ENCODE measurements at places on chromosomes 11 and 22.

- no peak for DNase-seq
Measured at GRCh38 chr11:119459293-119459976, 36.5 kb upstream of the THY1 start.

- DNase-seq, result no peak
Measured at GRCh38 chr11:25970726-25971508, 361.0 kb upstream of the ANO3 start.

DNA sequence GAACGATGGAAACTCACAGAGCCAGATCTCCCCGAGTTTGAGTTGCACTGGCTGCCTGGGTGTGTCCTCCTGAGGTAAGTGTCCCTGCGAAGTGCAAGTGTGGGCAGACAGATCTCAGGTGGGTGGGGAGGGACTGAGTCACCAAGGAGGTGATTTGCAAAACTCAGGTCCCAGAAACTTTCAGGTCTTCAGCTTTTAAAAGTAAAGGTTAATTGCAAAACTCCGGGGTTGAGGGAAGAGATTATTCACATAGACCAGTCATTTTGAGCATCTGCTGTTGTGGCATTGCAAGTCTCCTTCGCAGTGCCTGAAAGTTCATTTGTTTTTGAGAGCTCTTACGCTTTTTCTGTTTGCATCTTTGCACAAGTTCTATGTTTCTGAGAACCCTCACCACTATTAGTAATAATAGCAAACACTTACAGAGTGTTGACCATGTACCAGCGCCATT lies 7.1 kb downstream of the CD44 start:
- no peak for DNase-seq

DNA sequence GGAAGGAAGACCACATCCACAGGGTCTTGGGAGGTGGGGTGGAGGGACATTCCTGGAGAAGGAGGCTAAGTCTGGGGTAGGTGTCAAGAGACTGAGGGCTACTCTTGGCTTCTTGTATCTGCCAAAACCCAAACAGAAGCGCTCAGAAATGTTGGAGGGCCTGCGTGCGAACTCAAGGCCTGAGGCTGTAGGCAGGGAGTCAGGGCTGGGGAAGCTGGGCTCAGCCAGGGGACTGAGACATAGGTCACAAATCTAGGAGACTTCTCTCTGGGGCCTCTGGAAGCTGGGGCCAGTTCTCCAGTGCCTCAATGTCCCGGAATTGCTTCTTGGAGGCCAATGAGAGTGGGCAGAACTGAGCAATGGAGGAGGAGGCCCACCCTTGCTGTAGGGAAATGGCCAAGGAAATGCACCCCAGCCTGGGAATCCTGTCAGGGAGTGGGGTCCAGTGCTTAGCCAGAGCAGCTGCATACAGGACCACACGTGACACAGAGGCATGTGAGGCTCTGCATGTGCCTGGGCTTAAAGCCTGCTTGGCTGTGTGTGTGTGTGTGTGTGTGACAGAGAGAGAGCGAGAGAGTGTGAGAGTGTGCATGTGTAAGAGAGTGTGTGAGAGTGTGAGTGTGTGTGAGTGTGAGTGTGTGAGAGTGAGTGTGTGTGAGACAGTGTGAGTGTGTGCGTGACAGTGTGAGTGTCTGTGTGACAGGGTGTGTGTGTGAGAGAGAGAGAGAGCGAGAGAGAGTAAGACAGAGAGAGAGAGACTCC lies 141.3 kb downstream of the ST3GAL4 start:
- DNase-seq, result no peak

DNA sequence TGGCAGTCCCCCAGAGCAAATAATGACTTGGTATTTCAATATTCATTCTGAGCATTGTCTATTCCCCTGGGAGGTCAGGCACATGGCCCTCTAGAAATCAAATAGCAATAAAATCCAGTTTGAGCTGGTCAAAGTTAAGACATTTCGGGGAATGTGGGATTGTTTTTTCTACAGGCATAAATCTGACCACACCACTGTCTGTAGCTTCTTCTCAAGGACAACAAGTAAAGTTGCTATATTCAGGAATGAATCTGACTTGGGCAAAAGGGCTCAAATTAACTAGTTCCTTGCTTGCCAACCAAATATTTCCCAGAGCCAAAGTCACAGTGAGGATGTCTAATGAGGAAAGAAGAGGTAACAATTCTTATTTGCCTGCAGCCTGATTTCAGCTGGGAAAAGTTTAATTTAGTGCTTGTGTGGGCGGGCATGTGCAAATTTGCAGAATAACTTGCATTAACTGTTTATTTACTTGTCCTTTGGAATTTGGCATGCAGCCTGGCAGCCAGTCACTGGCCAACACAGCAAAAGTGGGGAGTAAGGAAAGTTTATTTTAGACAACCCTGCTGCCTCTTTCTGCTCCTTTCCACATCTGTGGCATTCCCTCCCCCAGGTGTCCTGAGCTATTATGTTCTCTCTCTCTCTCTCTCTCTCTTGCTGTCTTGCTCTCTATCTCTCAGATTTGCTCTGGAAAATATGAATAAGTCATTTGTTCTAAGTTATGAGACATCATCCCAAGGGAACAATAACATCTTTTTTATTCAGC lies 51.2 kb upstream of the ARHGAP20 start:
- no peak for DNase-seq

DNA sequence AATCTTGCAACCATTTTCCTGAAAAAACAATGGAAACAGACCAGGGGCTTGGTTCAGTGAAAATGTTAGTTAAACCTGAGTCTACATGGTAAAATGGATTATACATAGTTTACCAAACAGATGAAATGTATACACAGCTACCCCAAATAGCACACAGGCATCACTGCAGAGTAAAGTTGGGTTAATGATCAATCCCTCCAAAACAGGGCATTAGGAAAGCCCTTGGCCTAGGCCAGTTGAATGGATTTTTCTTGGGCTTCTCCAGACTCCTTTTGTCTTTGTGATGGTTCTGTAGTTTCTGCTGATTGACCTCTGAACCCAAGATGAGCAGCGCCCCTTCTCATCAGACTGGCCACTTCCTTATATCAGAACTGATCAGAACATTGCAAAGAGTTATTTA lies 173.5 kb downstream of the RRAS2 start:
- DNase-seq, result no peak

DNA sequence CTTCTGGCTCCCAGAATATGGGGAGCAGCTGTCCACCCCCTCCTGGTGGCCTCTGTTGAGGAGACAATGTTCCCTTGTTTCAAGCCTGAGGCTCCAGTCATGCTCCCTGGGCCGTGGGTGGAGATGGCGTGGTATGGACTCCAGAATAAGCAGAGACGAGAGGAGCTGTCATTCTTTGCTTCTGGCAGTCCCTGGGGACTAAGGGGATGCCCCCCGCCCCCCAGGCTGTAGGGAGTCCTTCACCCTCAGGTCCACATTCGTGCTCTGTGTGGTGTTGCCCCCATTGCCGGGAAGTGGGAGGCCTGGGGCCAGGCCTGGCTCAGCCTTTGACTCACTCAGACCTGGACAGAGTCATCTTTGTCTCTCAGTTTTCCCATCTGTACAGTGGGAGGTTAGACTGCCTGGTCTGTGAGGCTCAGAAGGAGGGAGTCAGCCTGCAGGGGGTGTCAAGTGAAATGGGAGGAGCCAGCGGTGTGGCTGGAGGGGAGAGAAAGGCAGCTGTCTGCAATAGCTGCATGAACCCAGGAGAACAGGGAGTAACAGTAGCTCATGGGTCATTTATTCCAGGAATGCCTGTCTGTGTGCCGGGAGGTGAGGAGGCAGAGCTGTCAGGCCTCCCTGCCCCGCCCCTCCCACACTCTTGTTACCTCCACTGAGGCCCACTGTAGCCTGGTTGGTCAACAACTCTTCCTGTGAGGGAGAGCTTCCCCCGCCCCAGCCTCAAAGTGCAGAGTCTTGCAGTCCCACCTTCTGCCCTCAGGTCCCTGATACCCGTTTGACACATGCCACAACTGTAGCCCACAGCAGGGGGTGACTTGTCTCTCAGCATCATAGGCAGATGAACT lies 6.3 kb downstream of the ARHGEF17 start:
- no peak for DNase-seq

GRCh38 chr11:100872951-100873740 lies 186.1 kb downstream of the ARHGAP42 start:
- DNase-seq, result no peak

- DNase-seq, result no peak
Measured at GRCh38 chr11:16890442-16890841, 123.8 kb downstream of the PLEKHA7 start.

- no peak for DNase-seq
Measured at GRCh38 chr11:10824888-10825287, 16.2 kb upstream of the EIF4G2 start.

DNA sequence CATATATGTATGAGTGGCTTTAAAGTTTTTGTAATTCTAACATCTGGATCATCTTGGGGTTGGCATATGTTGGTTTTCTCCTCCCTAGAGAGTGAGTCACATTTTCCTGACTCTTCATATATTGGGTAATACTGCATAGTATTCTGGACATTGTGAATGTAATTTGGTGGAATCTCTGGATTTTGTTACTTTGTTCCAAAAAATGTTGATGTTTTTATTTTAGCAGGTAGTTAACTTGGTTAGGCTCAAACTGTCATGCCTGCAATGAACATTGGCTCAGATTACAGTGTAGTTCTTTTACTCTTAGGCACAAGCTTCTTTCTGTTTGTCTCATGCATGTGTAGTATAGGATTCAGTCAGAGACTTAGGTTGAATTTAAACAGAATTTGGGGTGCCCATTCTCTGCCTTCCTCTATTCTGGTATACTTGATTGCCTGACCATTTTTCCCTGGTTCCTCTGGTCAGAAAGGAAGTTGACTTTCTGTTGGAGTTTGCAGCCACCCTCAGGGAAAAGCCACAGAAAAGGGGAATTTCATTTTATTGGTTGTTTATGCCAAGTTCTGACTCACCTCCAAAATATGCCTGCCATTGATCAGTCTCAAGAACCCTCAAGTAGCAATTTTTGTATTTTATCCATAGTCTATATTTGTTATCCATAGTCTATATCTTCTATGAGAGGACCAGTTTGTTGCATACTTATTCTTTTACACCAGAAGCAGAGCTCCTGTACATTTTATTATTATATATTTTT lies 151.7 kb downstream of the UVRAG start:
- no peak for DNase-seq

All from ecto neural progenitor cell (in vitro differentiated cells).